ENCODE measurements at places on chromosomes 4 and X. TPM values are rescaled to one million over a fixed set of nuclear protein-coding genes. Genes with fewer than 3 reads are reported as not detected.

DNA sequence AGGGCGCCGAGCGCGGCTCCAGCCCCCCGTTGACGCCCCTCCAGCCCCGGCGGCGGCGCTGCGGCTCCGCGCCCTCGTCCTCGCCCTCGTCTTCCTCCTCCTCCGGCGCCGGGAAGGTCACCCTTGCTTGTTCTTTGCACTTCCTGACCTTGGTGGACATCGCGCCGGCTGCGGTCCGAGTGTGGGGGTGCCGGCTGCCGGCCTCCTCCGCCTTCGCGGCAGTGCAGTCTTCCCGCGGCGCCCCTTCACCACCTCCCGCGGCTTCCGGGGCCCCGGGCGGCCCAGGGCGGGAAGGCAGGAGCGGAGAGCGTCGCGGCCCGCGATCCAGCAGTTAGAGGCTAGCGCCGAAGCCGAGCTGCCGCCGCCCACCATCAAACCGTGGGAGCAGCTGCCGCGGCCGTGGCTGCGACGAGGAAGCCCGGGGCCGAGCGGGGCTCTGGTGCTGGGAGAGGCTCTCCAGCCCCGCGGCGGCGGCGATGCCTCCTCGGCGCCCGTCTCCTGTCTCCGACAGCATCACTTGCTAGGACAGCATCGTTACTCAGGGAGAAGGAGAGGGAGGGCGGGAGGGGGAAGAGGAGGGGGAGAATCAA is at the start of gene TRPC3:
Gene TRPC3, minus strand, starts transcription at position 540 of the 590 bp plus-strand sequence. Its CDS starts 380 bp downstream, at position 160.
- peak; percentile 5 for DNase-seq

GRCh38 chrX:33725535-33726210 is 406.4 kb downstream of the FAM47A start:
- DNase-seq = no peak

DNA sequence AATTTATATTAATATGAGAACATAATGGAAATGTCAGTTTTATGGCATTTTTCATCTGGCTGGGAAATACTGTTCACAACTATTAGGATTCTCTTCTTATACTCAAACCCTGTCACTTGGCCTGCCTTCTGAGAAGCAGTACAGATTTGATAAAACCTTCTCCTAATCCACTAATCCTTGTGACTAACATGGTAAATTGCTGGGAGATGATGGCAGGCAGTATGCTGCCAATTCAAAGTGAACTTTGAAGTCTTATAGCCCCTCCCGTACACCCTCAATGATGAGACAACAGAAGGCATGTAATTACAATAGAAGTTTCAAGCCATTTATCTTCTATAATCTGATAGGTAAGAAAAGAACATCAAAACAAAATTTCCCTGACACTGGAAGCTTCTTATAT is 36.9 kb downstream of the PAQR3 start:
- DNase-seq = no peak

DNA sequence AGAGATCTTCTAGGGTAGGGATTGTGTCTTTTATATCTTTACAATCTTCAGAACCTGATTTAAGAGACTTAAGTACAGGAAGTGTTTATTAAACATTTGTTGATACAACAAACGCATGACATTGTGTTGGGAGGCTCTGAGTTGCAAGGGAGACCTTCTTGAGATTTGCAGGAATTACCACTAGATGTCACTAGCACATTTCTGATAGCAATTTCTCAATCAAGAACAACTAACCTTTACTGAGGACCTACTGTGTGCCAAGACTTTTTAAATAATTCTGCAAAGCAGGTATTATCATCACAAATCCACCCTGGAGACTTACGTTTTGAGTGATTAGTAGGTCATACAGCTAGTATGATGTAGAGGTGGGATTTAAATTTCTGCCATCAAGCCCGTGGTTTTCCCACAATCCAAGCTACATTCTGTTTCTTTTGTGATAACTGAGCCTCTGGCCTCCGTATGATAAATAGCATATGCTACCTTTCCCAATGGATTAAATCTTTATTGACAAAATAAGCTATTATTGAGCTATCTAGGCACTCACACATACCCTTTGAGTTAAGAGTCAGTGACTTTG is 986.0 kb downstream of the CCSER1 start:
- no peak for DNase-seq

DNA sequence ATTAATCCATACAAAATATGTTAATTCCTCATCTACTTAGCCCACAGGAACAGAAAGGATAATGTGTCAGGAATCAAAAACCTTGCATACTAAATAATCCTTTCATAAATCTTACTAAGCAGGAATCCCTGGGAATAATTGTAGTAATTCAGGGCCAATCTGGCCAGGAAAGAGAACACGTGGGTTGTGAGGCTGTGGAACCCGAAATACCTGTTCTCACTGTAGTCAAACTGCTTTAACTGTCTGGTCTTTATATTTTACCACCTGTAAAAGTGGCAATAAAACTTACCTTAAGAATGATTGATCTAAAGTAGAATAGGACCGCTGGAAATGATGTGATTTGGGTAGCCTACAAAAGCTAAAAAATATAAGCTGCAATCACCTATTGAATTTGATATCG is 1620.9 kb downstream of the STIM2 start:
- DNase-seq = no peak

GRCh38 chr4:13164783-13165331 is 319.3 kb downstream of the RAB28 start:
- no peak for DNase-seq

- no peak for DNase-seq
These were observed 76.8 kb downstream of the RTL5 start for GRCh38 chrX:72054779-72055489.

DNA sequence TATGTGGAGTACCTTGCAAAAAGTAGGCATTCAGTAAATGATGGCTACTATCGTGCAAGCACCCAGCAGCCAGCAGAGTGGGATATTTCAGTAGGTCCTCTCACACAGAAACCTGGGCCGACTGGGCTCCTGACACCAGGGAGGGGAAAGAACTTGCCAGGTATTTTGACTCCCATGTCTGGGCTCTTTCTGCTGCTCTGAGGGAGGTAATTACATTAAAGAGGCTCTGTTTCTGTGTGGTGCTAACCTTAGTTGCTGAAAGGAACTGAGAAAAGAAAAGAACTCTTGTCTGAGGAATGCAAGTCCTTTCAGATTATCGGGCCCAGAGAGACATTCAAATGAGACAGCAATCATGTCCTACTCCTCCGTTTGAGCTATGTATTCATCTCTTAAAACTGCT is 175.8 kb upstream of the MTMR8 start:
- DNase-seq = no peak

DNA sequence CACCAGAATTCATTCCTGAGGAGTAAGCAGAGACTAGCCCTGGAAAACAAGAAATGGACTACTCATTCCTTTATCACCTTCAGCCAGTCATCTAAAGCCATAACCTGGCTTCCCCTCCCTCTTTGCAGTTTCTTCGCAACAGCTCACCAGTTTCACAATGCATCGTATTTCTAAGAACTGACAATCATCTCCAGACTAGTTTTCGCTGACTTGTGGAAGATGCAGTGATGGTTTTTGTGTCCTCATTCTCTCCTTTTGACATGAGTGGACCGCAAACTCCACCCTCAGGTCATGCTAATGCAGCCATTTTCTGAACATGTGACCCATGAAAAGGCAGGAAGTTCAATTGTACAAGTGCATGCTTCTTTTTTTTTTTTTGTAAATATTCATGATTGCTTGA is 1203.5 kb downstream of the PCDH7 start:
- no peak for DNase-seq

MGAT4D gene
- total RNA-seq = not detected

TMEM154 gene
- 36.3 TPM for total RNA-seq

AKAP14 gene
- total RNA-seq = not detected

GUCY1B1 gene
- total RNA-seq = 2.5 TPM

DNA sequence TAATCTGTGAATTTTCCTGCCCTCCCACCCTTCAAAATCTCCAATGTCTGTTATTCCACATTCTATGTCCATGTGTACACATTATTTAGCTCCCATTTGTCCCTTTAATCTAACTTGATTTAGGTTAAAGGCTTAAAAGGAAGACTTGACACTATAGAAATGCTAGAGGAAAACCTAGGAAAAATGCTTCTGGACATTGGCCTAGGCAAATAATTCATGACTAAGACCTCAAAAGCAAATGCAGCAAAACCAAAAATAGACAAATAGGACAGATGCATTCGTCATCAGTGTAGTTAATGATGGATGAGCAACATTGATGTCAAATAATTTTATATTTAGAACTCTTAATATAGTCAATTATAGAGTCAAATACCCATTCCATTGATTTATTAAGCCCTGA is 36.9 kb downstream of the INTU start:
- DNase-seq = no peak

INPP4B gene
- 89.4 TPM for total RNA-seq

CHIC2 gene
- 49.9 TPM for total RNA-seq

GRCh38 chr4:76867880-76868655 is 29.9 kb downstream of the SOWAHB start:
- no peak for DNase-seq

DNA sequence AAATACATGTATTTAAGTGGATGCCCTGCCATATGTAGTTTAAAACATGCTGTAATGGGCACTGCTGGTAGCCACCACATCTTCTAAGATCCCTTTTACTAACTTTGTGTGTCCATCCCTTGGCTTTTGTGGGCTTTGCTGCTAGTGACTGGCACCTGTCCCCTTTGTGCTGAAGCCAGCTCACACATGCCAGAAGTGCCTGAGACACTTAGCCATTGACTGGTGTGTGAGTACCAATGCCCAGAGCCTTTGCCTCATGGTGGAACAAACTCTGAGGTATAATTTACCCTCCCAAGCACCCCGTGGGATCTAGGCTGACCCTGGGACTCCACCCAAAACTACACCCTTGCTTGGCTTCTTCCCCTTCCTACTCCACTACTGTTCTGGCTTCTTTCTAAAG is 33.0 kb downstream of the ARHGAP6 start:
- no peak for DNase-seq

DNA sequence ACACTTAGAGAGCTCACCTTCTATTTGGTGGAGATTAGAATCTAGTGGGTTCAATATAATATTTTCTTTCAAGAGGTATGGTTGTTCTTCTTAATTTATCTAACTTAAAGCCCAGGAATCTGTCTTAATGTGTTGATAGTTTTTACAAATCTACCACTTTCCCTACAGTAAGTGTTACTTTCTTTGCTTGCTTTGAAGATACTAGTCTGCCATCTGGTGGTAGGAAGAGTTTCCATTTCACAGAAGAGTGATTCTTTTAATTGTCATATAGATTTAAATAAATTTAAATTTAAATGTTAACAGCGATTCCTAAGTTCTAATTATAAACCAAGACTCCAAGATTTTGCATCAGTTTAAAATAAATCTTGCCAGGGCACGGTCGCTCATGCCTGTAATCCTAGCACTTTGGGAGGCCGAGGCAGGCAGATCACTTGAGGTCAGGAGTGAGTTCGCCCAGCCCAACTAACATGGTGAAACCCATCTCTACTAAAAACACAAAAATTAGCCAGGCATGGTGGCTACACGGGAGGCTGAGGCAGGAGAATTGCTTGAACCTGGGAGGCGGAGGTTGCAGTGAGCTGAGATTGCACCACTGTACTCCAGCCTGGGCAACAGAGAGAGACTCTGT is 43.5 kb downstream of the NUDT9 start:
- no peak for DNase-seq

LRCH2 gene
- not detected for total RNA-seq

- no peak for DNase-seq
These were observed 23.3 kb upstream of the PPP2R2C start for GRCh38 chr4:6495736-6496135.

- no peak for DNase-seq
These were observed 52.2 kb upstream of the PCDH7 start for GRCh38 chr4:30667919-30668318.

- DNase-seq = no peak
These were observed 101.4 kb downstream of the PAPSS1 start for GRCh38 chr4:107618656-107619055.

DNA sequence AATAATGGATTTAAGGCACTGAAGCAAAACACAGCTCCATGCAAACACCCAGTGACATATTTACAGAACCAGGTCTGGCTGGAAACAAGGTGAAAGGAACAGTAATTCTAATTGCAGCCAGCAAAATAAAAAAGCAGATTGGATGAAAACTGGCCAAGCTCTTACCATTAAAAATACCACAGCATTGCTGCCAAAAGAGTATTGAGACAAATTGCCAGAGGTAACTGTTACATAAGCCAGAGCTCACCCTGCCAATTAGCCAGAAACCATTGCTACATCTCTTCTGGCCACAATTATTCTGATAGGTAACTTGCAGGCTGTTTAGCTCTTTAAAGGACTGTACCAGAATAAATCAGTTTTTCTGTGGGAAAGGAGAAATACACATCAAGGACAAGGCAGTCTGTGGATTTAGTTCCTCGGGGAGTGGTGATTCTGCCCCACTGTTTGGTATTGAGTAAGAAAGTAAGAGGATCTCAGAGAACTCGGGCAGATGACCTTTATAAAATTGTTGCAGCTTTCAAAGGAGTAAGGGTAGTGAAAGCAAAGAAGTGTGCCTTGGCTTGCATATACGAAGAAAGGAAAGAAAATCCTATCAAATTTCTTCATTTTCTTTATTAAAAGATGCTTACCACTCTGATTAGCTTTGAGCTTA is 369.5 kb downstream of the PPP3CA start:
- DNase-seq = no peak

BST1 gene
- 0.27 TPM for total RNA-seq

UVSSA gene
- total RNA-seq = 42.9 TPM

GRIA3 gene
- not detected for total RNA-seq

DNA sequence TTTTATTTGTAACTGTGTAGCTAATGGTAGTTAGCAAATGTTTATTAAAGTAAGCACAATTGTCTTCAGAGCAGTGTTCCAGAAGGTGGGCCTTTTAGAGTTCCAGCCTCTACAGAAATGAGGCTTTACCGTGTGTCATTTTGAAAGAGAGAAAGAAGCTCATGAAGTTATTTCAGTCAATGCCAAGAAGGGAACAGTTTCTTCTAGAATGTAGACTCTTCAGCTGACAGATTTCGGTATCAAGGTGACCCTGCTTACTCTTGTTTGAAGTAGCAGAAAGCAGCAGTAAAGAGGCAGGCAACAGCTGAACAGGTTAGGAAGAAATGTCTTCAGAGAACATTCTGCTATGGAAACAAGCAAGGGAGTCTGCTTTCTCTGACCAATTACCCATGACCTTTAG is 93.6 kb downstream of the TASL start:
- DNase-seq = no peak

GRCh38 chr4:141464366-141464765 is 172.0 kb upstream of the IL15 start:
- no peak for DNase-seq

GRCh38 chr4:1783970-1784369 is 9.1 kb upstream of the FGFR3 start:
- DNase-seq = no peak

- no peak for DNase-seq
These were observed 793.0 kb downstream of the RAB28 start for GRCh38 chr4:12691168-12691567.

- no peak for DNase-seq
These were observed 763 bp downstream of the PYURF start for GRCh38 chr4:88522702-88523324.

DNA sequence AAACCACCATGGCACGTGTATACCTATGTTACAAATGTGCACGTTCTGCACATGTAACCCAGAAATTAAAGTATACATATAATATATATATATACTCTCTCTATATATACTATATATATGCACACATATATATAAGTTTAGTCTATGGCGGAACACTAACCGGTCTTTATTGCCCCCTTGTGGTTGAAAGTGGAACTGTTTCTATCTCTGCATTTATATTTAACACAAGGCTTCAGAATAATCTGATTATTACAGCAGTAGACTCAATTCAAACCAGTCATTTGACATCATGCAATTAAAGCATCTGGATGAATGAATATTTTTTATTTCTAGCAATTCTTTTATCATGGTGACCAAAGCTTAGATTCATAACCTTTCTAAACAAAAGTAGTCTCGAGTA is 14.6 kb downstream of the RAB9B start:
- peak; percentile 56 for DNase-seq

- DNase-seq = no peak
These were observed 2497.3 kb downstream of the ARAP2 start for GRCh38 chr4:33746979-33747378.

Data from CD4-positive, CD25-positive, alpha-beta regulatory T cell (primary cell).